Right ventricle myocardium superior (tissue), 1 donor: ENCODE measurements at places on chromosomes 5 and 9. TPM values are rescaled to one million over a fixed set of nuclear protein-coding genes. Genes with fewer than 3 reads are reported as not detected.

Gene STPG3
- 1.3 TPM for total RNA-seq

Gene DDX4
- total RNA-seq, result not detected

Gene PHF24
- 0.19 TPM for total RNA-seq

Gene MATR3
- total RNA-seq, result 111 TPM

Gene PTPRD
- total RNA-seq, result 7.8 TPM

Gene ENTPD8
- not detected for total RNA-seq

Gene TSPAN17
- 27.4 TPM for total RNA-seq

Gene INSYN2B
- total RNA-seq, result 0.30 TPM

Gene GABRP
- 0.13 TPM for total RNA-seq

Gene FAM200C
- 3.8 TPM for total RNA-seq

Gene FCHSD1
- 2.6 TPM for total RNA-seq

Gene FGF10
- total RNA-seq, result 1.6 TPM

Gene FBP1
- total RNA-seq, result 1.1 TPM

Gene KLHL3
- total RNA-seq, result 22.3 TPM

Gene CDX1
- not detected for total RNA-seq

Gene SLU7
- 50.1 TPM for total RNA-seq

Gene SPATA31D4
- not detected for total RNA-seq

Gene PCDHGA4
- total RNA-seq, result 9.3 TPM

Gene SNX18
- 24.9 TPM for total RNA-seq

Gene DND1
- 0.40 TPM for total RNA-seq

Gene ODF2
- total RNA-seq, result 12.0 TPM

Gene CTXN3
- total RNA-seq, result not detected

Gene OR1J2
- total RNA-seq, result not detected

Gene GABBR2
- total RNA-seq, result 0.30 TPM

Gene PCSK5
- total RNA-seq, result 3.4 TPM

Gene ANXA2R
- 0.94 TPM for total RNA-seq

Gene TAF11L5
- not detected for total RNA-seq

Gene GRIA1
- total RNA-seq, result 0.05 TPM

Gene IPO11
- 29.9 TPM for total RNA-seq

Gene PCDHAC1
- 0.13 TPM for total RNA-seq

Gene RFK
- 24.4 TPM for total RNA-seq

Gene GBGT1
- 6.4 TPM for total RNA-seq

Gene FAM221B
- total RNA-seq, result not detected

Gene AHRR
- total RNA-seq, result 1.8 TPM

Gene PHF19
- 11.9 TPM for total RNA-seq

Gene C5orf52
- not detected for total RNA-seq

Gene PCDHGB4
- total RNA-seq, result 5.8 TPM

Gene CTNND2
- 1.7 TPM for total RNA-seq

Gene SLC22A4
- total RNA-seq, result 1.6 TPM

Gene TXNDC8
- not detected for total RNA-seq

Gene PCDHA1
- not detected for total RNA-seq

Gene TAF1L
- total RNA-seq, result not detected

Gene OBP2B
- total RNA-seq, result not detected
